ENCODE measurements at places on chromosomes 16 and 17.

DNA sequence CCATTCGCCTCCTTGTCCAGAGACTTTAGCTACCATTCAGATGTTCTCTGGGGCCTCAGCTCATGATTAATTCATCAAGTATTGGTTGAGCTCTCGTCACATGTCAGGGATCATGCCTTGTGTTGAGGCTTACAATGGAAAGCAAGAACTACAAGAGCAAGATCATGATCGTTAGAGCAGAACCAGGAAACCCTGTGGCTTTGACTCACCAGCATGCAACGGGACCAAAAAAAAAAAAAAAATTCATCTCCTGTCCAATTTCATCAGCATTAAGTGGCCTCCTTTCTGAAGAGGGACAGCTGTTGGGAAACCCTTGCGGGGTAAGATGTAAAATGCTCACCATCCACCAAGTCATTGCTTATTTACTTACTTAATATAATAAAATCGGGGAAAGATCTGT, 12.1 kb upstream of the USP10 start:
- DNase-seq = no peak

DNA sequence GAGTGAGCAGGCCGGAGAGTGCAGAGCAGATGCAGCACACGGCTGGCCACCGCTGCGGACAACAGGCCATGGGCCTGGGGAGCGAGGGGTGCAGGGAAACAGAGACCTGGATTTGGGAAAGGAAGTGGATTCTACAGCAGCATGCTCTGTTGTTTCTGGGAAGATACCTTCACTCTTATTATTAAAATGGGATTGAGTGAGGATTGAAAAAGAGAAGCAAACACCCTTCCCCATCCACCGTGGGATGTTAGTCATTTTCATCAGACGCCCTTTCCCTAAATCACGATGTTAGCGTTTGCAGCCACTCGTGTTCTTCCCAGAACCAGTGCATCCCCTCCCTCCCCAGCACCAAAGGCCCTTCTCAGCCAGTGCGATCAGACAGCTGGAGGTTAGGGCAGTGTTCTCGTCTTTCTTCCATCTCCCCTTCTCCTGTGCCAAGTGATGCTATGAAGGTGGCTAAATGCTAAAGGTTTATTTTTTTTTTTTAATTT, 196.5 kb upstream of the CHMP6 start:
- no peak for DNase-seq

DNA sequence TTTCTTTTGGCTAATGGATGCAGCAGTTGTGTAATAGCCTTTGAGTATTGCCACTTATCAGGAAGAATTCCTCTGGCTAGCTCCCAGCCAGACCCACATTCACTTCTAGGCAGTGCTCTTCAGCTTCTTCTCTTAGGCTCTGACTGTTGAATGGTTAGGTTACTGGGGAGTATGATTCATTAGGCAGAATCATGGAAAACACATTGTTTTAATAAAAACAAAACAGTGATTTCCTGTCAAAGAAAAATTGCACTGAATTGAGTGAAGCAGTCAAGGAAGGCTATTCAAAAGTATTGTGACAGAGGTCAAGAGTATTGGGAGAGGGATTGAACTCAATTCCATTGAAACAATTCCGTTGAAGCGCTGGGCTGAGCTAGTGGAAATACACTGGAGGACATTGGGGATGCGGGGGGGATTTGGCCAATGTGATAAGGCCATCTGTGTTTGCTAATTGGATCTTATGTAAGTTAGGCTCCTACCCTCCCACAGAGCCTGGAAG, 68.0 kb downstream of the CNTNAP4 start:
- DNase-seq = no peak

DNA sequence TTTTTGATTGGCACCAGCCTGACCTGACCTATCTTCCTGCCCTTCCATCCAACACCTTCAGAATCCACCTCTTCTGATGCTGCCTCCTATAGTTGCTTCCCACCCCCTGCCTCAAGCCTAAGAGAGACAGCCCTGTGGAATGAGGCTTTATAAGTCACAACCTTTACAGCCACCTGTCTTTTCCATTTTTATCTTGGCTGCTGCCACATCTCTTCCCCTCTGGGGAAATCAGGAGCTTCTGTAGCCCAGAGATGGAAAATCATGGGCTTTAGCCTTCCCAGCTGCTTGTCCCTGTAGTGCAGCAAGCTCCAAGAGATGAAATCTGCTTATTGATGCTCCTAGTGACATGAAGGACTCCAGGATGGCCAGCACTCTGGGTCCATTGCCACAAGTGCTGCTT, 18.7 kb downstream of the PHAF1 start:
- no peak for DNase-seq

DNA sequence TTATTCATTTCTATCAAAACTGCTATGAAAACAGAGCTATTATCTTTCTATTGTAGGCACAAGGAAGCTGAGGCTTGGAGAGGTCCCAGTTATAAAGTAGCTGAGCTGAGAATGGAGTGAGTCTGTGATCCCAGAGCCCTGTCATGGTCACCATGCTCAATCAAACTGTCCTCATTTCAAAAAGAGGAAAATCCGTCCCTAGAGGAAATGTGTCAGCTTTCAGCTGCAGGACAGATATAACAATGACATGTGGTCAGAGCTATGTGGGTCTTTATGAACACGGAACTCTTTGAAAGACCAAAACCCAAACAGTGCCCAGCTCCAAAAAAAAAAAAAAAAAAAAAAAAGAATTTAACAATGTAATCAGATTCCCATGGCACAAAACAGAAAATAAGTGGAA, 266.1 kb downstream of the XYLT1 start:
- DNase-seq = no peak

DNA sequence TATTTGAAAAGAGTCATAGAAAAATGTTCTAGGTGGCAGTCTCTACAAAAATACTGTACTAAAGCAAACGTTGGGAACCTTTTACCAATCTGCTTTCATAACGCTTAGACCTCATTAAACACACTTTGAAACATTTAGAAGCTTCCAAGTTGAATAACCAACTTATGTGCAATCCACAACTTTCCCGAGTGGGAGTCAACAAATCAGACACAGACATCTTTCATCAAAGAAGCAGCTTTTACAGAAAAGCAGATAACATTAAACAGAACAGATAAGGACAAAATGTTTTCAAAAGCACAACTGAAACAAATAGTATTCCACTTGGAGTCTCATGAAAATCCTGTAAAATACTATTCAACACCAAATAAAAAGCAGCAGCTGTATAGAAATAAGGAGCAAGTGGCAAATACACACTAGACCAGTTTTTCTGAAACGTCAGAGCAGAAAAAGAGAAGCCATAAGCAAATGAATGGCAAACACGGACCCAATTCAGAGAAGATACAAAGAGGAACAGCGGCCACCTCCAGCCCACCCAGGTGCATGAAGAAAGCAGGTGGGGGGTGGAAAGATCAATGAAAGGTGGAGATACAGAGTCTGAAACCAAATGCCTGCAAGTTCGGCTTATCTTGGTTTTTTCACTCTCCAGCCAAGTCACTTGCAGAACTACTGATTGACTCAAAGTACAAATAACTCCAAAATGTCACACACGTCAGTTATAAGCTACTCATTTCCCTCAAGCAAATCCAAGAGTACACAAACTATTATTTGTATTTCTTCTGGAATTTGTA, 18.4 kb upstream of the FBF1 start:
- no peak for DNase-seq

DNA sequence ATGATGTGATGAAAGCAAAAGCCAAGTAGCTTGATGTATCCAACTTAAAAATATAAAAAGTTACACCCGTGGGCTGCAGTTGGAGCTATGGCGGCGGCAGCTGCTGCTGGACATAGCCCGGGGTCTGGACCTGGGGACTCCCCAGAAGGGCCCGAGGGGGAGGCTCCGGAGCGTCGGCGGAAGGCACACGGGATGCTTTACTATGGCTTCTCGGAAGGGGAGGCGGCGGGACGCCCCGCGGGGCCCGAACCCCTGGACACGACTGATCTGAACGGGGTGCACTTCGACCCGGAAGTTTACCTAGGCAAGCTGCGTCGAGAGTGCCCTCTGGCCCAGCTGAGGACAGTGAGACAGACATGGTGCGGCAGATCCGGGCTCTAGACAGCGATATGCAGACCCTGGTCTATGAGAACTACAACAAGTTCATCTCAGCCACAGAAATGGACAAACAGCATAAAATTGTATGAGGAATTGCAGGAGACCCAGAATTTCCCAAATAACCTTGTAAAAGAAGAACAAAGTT, 109.5 kb upstream of the EEF2KMT start:
- DNase-seq = no peak

DNA sequence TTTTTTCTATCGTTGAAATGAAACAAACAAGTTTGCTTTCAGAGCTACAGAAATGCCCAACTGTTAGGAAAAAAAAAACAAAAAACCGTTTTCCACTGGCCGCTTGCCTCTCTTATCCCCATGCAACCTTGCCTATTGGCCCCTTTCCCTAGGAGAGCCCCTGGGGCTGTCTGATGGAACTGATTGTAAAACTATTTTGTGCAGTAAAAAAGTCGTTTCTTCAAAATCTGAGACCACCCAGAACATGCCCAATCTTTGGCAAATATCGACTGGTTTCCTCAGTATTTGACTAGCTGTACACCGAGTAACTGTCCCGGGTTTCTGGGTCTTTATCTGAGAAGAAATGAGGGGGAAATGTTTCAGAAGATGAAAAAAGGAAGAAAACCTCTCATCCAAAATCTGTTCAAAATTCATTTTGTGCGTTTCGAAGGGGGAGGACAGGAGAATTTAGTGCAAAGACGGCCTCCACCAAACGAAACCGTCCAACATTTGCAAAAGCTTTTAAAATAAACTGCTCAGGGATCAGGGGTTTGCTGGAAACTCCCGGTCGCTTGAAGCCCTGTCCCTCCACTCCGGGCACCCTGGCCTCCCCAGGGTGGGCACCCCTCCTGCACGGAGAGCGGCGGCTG, 1.1 kb upstream of the GNAO1 start:
- DNase-seq = no peak

DNA sequence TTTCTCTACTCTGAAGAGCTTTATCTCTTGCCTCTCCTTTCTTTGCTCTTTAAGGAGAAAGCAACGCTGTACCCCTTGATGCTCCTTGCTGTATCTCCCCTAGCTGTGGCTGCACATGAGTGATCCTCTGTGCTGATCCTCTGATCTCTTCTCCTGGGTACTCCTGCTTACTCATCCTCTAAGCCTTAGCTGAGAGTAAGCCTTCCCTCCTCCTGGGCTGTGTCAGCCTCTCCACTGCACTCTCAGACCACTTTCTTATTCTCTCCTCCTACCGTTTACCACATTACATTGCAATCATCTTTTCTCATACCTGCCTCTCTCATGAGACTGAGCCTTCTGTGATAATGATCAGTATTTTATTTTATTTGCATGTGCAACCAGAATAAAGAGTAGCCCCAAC, 25.1 kb downstream of the SOX9 start:
- DNase-seq = no peak

DNA sequence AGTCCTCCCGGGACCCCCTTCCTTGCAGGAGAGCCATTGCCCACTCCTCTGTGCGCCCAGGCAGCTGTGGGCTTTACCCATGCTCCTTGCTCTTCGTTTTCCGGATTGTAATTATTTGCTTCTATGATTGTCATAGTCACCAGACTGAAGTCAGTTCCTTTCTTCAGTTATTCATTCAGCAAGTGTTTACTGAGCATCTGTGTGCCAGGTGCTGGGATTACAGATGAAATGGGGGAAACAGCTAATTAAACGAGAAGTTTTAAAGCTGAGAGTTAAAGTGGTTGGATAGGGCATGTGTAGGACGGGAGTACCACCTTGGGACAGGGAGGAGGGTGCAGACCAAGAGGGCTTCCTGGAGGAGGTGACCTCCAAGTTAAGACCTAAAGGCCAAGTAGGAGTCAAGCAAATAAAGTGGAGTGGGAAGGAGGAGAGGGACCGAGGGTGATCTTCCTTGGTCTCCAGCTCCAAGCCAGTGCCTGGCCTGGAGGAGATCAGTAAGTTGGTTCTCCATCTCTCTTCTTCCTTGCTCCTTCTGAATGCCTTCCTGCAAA, 126.6 kb downstream of the OR1D5 start:
- no peak for DNase-seq

- peak; percentile 71 for DNase-seq
Observed at GRCh38 chr17:42679492-42680330, 1.9 kb downstream of the CCR10 start.

DNA sequence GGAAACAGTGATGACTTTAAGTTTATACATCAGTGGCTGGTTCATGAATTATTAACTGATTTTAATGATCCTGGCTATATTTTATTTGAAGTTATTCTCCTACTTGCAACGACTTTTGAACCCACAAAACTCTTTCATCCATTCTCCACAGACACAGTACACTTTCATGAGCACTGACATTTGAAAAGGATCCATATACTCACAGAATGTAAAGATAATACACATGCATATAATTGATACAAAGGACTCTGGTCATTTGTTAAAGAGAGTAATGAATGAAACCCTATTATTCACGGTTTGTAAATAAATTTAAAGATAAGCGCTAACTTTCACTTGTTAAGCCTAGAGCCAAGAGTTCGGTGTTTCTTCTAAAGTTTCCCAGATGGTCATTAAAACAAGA, 3.3 kb downstream of the TOX3 start:
- DNase-seq = no peak

GRCh38 chr16:54696522-54696921, 234.1 kb upstream of the IRX5 start:
- no peak for DNase-seq

DNA sequence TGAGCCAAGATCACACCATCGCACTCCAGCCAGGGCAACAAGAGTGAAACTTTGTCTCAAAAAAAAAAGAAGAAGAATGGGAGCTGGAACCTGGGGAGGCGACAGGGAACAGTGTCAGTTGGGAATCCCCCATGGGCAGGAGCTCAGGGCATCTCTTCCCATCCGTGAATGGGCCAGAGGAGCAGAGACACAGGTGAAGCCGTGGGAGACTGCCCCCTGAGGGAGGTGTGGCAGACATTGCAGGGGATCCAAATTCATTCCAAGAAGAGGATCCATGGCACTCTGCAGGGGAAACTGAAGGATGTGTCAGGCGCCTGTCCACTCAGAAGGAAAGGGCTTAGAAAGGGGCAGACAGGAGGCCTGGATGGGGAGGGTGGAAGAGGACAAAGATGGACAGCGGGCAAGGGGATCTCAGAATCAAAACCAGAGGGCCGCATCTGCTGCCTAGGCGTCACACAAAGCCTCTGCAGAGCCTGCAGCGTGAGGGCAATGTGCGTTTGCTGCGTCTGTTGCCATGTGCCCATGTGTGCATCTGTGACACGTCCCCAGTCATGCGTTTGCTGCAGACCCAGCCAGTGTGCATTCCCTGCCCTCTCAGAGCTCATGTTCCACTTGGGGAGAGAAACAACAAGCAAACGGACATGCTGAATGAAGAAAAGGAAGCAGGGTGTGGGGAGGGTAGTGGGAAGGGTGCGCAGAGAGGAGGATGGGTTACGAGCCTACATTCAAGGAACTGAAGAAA, 30.6 kb upstream of the TNRC6C start:
- no peak for DNase-seq

- DNase-seq = peak; percentile 13
Observed at GRCh38 chr16:20675488-20676267, 21.8 kb downstream of the ACSM1 start.
